ENCODE measurements at places on chromosomes 1 and 21. TPM values are rescaled to one million over a fixed set of nuclear protein-coding genes. Genes with fewer than 3 reads are reported as not detected.

DNA sequence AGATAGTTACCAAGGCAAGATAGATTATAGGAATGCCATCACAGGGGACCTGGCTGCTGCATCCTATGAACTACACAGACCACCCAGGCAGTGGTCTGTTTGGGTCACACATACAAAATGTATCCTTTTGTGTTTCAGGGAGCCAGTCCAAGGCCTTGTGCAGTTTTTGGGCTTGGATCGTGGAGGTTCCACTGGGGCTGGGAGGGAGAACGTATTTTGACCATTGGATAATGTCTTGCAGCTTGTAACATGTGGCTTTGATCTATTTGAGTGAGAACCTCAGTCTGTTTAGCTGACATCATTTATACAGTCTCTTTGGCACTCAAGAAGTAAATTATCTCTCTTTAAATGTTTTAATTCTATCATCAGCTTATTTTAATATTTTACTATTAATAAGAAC is 147.3 kb downstream of the DUSP10 start:
- no peak for DNase-seq

DNA sequence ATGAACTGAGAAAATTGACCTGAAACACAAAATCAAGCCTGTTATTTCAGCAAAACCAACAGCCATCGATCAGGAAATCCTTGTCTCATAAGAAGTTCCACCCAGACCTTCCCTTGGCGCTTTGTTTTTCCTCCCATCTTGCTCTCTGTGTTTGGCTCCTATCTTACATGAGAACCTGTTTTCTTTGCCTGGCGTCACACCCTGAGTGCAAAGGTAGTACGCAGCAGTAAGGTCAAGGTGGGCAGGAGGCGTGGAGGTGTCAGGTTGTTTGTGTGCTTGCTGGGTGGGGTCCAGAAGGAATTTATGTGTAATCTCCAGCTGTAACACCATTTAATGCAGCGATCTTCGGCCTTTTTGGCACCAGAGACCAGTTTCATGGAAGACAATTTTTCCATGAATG is 50.5 kb downstream of the C1orf21 start:
- DNase-seq: no peak

- no peak for DNase-seq
Observed at GRCh38 chr1:238205045-238205662, 314.4 kb upstream of the ZP4 start.

DNA sequence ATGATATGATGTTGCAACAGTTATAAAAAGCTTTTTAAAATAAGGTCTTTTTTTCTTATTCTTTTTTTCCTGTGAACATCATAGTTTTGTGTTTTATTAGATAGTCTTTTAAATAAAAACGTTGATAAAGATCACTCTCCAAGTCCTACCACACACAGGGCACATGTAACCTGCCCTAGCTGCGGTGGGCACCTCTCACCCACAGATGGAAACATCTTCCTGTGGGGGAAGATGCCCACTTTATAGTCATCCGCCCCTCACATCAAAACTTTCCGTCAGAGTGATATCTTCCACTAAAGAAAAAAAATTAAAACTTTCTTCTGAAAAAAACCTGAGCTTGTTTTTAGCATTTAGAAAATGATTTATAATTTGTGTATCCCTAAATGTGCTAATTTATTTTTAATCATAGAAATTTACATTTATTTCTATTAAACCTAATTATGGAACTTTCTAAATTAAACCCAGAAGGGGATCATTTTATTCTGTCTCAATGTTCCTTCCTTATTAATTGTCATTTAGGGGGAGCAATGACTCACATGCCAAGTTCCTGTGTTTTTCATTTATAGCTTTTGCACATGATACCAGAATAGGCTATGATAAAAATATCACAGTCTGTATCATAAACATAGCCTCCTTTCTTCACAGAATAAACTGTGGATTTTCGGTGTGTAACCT is 24.7 kb downstream of the TNFRSF9 start:
- DNase-seq: no peak

The TMEM200B gene
- 0.06 TPM for polyA plus RNA-seq

The ATP6V1G3 gene
- not detected for polyA plus RNA-seq

The TGFBR3 gene
- 14.2 TPM for polyA plus RNA-seq
